ENCODE measurements at places on chromosomes 12 and 14. TPM values are rescaled to one million over a fixed set of nuclear protein-coding genes. Genes with fewer than 3 reads are reported as not detected.

TNS2 gene
- total RNA-seq: 4.7 TPM

PROX2 gene
- total RNA-seq: not detected

LRP6 gene
- 74.0 TPM for total RNA-seq

DNA sequence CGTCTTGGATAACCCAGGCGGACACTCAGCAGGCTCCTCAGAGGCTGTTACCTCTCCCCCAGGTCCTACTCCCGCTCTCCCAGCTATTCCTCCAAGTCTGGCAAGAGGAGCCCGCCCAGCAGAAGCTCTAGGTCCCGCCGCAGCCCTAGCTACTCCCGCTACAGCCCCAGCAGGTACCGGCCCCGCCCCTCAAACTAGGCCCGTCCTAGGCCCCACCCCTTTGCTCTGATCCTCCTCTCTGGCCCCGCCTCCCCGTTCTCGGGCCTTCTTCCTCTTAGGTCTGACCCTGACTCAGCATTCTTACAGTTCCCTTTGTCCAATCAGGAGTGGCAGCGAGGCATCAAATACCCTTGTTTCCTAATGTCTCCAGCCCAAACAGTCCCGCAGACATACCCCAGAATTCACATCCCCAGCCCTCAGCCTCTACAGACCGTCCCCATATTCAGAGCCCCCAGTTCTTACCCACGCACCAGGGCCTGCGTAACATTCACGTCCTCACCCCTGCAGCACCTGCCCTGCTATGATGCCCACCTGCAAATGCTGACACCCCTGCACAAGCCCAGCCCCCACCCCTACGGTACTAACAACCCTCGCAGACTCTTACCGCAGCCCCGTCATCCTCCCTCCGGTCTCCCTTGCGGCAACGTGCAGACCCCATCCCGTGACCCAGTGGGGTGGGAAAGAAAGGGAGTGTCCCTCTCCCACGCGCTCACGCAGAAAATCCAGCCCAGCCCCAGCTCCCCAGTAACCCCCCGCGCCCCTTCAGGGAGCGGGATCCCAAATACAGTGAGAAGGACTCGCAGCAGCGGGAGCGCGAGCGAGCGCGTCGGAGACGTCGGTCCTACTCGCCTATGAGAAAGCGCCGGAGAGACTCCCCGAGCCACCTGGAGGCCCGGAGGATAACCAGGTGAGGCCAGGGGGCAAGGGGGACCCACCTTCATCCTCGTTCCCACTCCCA lies 25.0 kb upstream of the HSPB8 start:
- no peaks in the 10 kb centered on the region for H3K27me3 ChIP-seq
- peak overlapping the region; percentile 69 for H3K4me3 ChIP-seq
- H3K36me3 ChIP-seq: peaks cover 2% of the 10 kb centered on the region

DNA sequence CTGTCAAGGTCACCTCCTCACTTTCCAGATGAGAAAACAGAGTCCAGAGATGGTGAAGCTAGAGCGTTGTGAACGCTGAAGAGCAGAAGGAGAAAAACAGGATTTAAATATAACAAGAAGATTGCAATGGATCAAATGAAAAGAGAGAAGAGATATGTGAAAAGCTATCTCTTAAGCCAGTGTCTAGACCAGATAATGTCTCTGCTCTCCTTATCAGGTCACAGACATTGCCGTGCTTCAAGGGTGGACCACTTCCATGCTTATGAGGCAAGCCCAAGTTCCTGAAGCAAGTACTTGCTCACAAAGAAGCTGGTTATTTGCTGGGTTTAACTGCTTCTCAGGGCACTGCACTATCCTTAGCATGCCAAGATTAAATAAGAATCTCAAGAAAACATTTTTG lies 31.6 kb upstream of the FRS2 start:
- no peak overlapping the region for H3K27ac ChIP-seq
- no peaks in the 10 kb centered on the region for H3K4me1 ChIP-seq
- H3K36me3 ChIP-seq: no peaks in the 10 kb centered on the region
- no peaks in the 10 kb centered on the region for H3K27me3 ChIP-seq
- no peak overlapping the region for H3K4me3 ChIP-seq

- H3K27me3 ChIP-seq: peaks cover 26% of the 10 kb centered on the region
- H3K4me3 ChIP-seq: peak overlapping the region; percentile 63
- no peak overlapping the region for H3K27ac ChIP-seq
- peaks cover 19% of the 10 kb centered on the region for H3K4me1 ChIP-seq
These were observed 752 bp downstream of the DACT1 start for GRCh38 chr14:58638231-58639197.

GRCh38 chr14:59464486-59465315 lies 479 bp downstream of the GPR135 start:
- H3K36me3 ChIP-seq: no peaks in the 10 kb centered on the region
- peaks cover 3% of the 10 kb centered on the region for H3K27me3 ChIP-seq
- DNase-seq: peak; percentile 79
- no peak overlapping the region for H3K27ac ChIP-seq
- H3K4me3 ChIP-seq: peak overlapping the region; percentile 53
- peaks cover 10% of the 10 kb centered on the region for H3K4me1 ChIP-seq

- H3K4me1 ChIP-seq: no peaks in the 10 kb centered on the region
- H3K27me3 ChIP-seq: no peaks in the 10 kb centered on the region
- H3K36me3 ChIP-seq: no peaks in the 10 kb centered on the region
- H3K4me3 ChIP-seq: no peak overlapping the region
- no peak for DNase-seq
These were observed 140.8 kb downstream of the TTC7B start for GRCh38 chr14:90675399-90675798.

DRAM1 gene
- total RNA-seq: 5.7 TPM

DNA sequence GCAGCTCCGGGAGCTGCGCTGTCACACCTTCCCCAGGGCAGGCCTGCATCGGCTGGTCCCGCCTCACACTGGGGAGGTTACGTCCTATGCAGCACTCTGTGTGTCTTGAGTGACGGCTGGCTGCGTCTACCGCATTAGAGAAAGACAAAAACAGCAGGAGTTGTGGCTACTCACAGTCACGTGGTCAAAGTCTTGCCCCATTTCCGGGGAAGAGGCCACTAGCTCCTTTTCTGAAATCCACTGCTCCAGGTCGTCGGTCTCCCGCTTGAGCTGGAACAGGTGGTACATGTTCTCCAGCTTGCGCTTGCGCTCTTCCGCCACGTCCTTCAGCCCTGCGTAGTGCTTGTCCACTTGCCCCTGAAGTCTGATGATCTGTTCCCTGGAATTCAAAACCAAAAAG lies 68.8 kb downstream of the PLEKHG3 start:
- H3K27me3 ChIP-seq: no peaks in the 10 kb centered on the region
- H3K27ac ChIP-seq: no peak overlapping the region
- H3K4me3 ChIP-seq: no peak overlapping the region
- H3K4me1 ChIP-seq: no peaks in the 10 kb centered on the region

DNA sequence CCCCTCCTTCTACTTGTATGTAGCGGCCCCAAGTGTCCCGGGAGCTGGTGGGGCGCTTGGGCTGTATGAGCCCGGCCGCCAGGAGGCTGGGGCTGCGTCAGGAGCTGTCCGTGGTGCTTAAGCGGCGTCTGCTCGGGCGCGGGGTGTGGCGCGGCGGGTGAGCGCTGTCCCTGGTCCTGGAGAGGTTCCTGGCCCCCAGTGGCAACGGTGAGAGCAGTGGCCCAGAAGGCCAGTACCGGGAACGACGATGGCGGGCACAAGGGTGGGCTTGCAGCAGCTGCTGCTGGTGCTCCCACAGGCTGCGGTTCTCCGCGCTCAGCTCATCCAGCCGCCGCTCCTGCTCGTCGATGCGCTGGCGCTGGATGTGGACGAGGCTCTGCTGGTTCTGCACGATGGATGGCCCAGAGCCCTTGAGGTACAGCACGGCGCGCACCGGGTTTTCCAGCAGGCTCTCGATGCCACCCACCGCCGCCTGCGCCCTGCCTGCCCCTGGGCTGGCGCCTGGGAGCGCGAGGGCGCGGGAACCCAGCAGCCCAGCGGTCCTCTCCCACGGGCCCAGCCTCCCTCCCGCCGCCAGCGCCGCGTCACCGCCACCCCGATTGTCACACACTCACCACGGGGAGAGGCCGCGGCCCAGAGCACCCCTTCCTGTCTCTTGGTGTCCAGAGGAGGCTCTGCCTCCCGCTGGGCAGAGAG lies 41.9 kb upstream of the FKBP4 start:
- H3K36me3 ChIP-seq: no peaks in the 10 kb centered on the region
- DNase-seq: peak; percentile 97
- H3K27me3 ChIP-seq: peaks cover 7% of the 10 kb centered on the region
- H3K4me3 ChIP-seq: peak overlapping the region; percentile 5
- H3K4me1 ChIP-seq: peaks cover 16% of the 10 kb centered on the region

DNA sequence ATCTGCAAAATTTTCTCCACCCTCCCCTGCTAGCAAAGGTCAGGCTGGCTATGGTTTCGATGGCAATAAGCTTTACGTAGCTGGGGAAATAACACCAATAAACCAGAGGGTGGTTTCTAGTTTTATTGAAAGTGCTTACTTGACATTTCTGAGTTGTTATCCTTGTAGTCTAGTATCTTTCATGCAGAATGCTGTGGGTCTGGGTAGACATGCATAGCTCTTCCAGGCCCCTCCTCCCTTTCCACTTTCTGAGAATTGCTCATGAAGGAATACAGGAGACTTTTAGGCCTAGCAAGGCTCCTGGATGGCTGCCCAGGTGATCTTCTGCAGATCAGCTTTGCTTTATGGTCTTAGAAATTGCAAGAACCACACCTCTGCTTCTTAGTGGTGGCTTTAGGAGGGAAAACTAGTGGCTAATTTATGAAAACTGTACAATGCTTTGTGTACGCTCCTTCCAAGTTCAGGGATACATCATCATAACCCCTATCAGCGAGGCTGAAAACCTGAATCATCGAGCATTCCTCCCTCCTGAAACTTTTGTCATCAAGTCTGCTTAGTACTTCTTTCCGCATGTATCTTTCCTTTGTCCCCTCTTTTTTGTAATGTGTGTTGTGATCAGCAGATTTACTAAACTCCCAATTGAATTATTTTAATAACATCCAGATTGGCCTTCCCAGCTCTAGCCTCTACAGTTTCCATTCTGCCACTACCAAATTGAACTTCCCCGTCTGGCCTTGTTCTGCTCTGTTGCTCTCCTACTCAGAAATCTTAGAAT lies 473.0 kb downstream of the RAD51B start:
- H3K4me1 ChIP-seq: peaks cover 10% of the 10 kb centered on the region
- H3K4me3 ChIP-seq: no peak overlapping the region
- no peaks in the 10 kb centered on the region for H3K36me3 ChIP-seq
- H3K27ac ChIP-seq: no peak overlapping the region
- H3K27me3 ChIP-seq: no peaks in the 10 kb centered on the region

DNA sequence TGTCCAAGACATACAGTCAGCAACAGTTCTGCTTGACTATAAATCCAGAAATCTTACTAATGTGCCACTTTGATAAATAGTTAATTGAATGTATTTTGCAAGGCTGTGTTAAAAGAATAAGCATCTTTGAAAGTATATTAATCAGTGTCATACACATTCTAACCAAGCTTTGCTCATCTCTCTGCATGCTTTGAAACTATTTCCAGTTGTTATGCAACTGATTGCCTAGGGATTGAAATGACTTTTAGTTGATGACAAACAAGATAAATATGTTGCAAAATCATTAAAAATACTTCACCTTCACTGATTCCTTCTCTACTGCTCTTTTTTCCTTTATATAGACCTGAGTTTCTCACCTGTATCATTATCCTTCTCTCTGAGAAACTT lies 91.3 kb downstream of the AEBP2 start:
- no peaks in the 10 kb centered on the region for H3K27me3 ChIP-seq
- H3K4me3 ChIP-seq: no peak overlapping the region
- no peak overlapping the region for H3K27ac ChIP-seq
- H3K4me1 ChIP-seq: no peaks in the 10 kb centered on the region
- no peaks in the 10 kb centered on the region for H3K36me3 ChIP-seq

KIF5A gene
- 22.8 TPM for total RNA-seq

DNA sequence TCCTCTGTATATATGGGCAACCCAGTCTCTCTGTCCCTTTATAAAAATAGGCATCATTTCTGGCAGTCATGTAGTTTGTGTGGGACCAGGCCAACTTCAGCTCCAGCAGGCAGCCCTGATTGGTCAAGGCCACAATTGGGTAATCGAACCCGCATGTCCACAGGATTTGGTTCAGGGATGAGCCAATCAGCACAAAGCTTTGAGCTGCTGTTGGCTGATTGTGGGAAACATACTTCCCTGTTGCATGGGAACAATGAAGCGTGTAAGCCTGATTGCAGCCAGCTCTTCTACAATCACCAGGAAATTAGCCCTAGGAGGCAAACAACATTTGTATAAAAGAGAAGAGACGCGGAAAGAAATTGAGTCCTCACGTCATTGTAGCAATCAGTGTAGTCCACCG lies 328.6 kb downstream of the PCNX1 start:
- no peaks in the 10 kb centered on the region for H3K27me3 ChIP-seq
- H3K4me1 ChIP-seq: no peaks in the 10 kb centered on the region
- DNase-seq: no peak
- H3K4me3 ChIP-seq: no peak overlapping the region

DNA sequence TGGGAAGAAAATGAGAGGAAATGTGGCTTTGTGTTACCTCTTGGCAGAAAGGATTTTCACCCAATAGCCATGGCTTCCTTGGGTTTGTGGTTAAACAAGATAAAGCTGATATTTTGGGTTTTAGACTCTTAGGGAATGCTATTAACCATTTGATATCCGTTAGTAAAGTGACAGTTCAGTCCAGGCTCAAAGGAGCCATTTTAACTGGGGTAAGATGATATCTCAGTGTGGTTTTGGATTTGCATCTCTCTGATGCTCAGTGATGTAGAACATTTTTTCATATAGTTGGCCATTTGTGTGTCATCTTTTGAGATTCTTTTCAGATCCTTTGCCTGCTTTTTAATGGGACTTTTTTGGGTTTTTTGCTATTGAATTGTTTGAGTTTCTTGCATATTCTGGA lies 30.1 kb downstream of the IFT43 start:
- no peaks in the 10 kb centered on the region for H3K4me1 ChIP-seq
- no peaks in the 10 kb centered on the region for H3K36me3 ChIP-seq
- no peaks in the 10 kb centered on the region for H3K27me3 ChIP-seq
- H3K27ac ChIP-seq: no peak overlapping the region

PMEL gene
- total RNA-seq: 128 TPM

MYF6 gene
- not detected for total RNA-seq

GYS2 gene
- not detected for total RNA-seq

KRT72 gene
- total RNA-seq: not detected

PIP4K2C gene
- 27.1 TPM for total RNA-seq

EPYC gene
- total RNA-seq: not detected

DNA sequence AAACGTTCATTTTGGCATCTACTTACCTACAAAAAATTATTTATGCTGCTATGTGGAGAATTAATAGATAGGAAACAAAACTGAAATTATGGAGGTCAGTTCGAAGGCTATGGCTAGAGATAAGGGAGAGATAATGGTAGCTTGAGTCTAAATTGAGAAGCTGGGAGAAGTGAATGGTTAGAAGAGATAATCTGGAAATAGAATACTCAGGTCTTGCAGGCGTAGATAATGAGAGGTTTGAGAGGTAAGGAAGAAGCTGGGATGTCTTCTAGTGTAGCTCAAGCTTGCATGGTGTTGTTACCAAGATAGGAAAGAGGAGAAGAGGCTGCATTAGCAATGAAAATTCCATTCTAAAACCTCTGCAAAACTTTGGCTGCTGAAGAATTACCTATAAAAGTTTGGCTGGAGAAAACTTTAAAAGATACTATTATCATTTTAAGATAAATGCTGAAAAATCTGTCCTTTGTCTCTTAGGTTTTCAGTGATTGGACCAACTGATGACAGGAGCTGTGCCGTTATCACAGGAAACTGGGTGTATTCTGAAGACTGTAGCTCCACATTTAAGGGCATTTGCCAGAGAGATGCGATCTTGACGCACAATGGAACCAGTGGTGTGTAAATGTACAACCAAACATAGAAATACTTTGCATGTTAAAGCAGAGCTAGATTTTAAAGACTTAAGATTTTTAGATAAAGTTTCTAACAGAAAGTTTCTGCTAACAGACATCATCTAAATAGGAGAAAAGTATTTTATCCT lies 14.1 kb downstream of the KLRF2 start:
- no peaks in the 10 kb centered on the region for H3K27me3 ChIP-seq
- H3K4me3 ChIP-seq: no peak overlapping the region
- DNase-seq: no peak
- H3K27ac ChIP-seq: no peak overlapping the region
